NCI-H1930 (cell line): ENCODE measurements at places on chromosomes 3 and 15.

- no peak for DNase-seq
Observed at GRCh38 chr3:12345584-12346494, 57.0 kb downstream of the PPARG start.

GRCh38 chr15:31153531-31153930, 52.0 kb upstream of the TRPM1 start:
- DNase-seq, result no peak

DNA sequence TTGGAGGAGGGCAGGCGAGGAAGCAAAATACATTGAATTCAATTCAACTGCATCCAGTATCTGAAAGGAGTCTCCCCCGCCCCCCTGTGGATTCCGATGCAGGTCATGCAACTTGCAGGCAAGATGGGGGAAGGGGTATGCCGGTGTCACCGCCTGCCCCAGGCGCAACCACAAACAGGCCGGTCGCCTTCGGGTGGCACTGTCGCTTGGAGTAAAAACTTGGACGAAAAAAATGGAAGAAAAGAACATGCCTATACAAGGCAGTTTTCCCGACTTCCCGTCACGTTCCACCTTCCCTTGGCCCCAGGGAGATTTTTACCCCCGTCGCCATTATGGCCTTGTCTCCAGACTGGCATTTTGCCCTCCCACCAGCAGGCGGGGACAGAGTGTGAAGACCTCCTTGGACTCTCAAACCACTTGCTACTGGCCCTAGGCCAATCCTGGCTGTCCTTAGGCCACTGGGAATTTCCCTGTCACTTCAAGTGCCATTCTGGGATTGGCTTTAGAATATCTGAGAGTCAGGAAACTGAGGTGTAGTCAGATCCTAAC, 1.6 kb upstream of the NTRK3 start:
- no peak for DNase-seq

GRCh38 chr3:193656445-193656844, 63.4 kb downstream of the OPA1 start:
- no peak for DNase-seq

DNA sequence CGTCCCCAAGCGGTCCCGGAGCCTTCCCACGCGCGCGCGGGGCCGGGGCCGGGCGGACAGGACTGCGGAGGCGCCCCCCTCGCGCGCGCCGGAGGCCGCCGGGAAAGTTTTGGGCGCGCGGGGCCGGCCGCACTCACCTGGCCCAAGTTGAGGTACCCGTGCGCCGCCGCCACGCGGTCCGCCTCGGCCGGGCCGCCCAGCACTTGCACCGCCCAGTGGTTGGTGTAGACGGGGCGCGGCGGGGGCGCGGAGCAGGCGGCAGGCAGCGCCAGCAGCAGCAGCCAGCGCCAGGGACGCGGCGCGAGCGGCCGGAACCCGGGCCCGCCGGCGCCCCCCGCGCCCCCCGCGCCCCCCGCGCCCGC, 289 bp downstream of the PCSK6 start:
- DNase-seq, result no peak

DNA sequence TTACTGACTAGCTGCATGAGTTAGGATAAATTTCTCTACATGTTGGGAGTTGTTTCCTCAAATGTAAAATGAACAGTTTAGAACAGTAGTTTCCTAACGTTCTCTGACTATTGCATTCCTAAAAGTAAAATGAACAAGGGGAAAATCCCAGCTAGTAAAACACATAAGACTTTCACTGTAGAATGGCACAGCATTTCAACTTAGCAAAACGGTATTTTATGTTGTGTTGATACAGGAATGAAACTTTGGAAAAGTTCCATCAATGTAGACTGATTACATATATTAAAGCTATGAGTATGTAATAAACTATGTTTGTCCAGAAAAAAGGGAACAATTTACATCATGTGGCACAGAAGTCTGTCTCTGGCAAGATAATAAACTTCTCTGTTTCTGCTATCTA, 297.4 kb upstream of the EPHA3 start:
- no peak for DNase-seq

DNA sequence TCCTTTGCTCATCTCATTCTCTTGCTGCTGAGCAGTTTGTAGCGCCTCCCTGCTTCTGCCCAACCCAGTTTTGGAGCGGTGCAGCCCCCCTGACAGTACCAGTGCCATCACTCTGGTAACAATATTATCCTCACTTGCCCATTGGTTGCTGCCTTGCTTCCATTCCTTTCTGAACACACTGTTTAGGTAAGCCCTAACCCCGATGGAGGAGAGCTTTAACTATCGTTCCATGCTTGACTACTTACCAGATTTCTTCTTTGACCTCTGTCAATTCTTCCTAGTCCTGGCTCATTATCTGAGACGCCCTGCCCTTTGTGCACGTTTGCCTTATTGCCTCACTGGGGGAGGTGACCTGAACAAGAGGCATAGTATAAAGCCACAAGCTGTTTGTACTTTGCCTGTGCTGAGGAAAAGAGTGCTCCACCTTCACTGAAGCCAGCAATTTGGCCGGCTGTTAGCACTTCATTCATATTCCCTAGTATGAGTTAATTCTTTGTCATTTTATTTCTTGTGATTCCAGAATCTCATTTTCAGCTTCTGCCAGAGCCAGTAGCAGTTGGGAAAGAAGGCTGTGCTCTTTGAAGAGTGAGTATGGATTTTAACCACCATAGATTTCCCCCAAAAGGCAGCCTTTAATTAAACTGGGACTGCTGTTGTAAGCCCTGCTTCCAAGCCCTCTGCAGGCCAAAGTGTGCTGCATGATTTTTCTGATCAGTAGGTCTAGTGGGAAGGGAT, 11.9 kb downstream of the ABHD6 start:
- DNase-seq, result no peak

- DNase-seq, result no peak
Observed at GRCh38 chr3:58613236-58614132, 36.3 kb upstream of the FAM107A start.

DNA sequence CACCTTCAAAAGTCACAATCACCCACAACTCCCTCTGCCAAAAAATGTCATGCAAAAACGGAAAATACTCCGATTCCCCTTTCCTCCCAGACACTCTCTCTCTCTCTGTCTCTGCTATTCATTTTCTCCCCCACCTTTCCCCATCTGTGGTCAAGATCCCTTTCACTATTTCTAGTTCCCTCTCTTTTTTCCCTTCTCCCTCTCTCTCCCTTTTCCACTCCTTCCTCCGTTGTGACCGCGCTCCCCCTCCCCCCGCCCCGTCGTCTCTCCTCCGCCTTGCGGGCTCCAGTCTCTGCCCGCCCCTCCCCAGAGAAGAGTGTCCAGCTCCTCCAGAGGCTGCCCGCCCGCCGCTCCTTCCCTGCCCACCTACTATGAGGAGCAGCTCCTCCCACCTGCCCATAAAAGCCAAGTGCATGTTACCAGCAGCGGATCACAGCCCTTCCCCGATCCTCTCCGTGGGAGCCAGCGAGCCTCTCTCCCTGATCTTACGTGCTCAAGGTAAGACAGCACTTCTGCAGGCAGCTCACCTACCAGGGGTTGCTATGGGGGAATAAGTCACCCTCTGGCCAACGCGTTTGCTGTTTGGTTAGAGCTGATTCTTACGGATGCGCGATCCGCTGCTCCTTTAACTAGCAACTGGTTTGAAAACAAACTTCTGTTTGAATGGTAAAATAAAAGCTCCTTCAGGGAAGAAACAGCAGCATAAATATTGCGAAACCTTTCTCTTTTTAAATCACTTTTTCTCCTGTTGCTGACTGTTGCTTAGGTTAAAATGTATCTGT, at the start of gene COL8A1:
Gene COL8A1, plus strand, starts transcription at position 428 of the 782 bp plus-strand sequence. CDS start 152,089 bp downstream, outside the sequence.
- no peak for DNase-seq

- no peak for DNase-seq
Observed at GRCh38 chr3:71255498-71255897, 328.0 kb downstream of the FOXP1 start.

GRCh38 chr3:171122861-171123260, 96.3 kb upstream of the SLC2A2 start:
- no peak for DNase-seq
